PC-9 (cell line): ENCODE measurements at places on chromosomes 2 and 18.

- no peak overlapping the region for H3K27ac ChIP-seq
- H3K4me3 ChIP-seq, result no peak overlapping the region
- DNase-seq, result no peak
- H3K36me3 ChIP-seq, result no peaks in the 10 kb centered on the region
- H3K27me3 ChIP-seq, result no peaks in the 10 kb centered on the region
Observed at GRCh38 chr2:240235149-240235803, 94.8 kb upstream of the OTOS start.

DNA sequence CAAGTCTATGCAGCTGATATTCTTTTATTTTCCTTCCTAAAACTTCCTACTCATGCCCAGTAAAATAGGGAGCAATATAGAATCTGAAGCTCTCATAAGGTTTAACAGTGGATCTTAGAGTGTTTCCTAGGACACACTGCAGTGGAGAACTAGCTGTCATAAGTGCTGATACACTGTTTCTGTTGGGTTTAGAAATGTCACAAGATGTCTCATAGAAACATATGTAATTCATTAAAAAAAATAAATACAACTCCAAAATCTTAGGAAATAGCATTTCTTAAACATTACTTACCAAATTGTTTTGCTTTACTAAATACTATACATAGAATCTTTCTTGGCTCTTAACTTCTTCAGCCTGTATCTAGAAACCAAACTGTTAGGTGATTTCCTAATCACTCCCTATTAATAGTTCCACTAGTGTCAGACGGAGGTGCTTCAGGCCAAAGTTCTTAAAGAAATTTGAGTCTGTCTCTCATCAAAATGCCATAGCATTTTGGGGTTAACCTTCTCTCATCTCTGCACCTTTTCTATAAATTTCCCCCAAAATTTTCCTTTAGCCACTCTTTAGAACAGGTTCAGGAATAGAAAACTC is 93.7 kb downstream of the CERKL start:
- H3K4me3 ChIP-seq, result no peak overlapping the region
- H3K27ac ChIP-seq, result no peak overlapping the region
- H3K36me3 ChIP-seq, result no peaks in the 10 kb centered on the region
- no peak for DNase-seq
- H3K4me1 ChIP-seq, result no peaks in the 10 kb centered on the region
- H3K27me3 ChIP-seq, result no peaks in the 10 kb centered on the region

DNA sequence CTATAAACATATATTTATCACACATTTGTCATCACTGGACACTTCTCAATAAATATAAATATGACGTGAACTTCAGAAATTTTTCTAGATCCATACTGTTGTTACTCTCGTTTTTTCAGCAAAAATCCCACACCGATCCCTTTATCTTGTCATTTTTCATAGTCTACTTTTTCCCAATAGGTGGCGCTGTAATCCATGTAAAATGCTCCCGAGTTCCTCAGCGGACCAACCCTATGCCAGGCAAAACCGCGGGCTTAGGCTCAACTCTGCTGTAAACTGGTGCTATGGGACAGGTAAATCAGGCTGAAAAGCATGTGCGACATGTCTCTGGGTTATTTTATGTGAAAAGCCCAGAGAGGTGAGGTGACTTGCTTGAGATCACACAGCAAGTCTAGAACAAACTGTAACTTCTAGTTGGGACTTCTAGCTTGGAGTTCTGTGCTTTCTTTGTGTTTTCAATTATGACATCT is 104.0 kb downstream of the COBLL1 start:
- H3K27ac ChIP-seq, result no peak overlapping the region
- no peaks in the 10 kb centered on the region for H3K27me3 ChIP-seq
- no peak overlapping the region for H3K4me3 ChIP-seq
- H3K4me1 ChIP-seq, result peaks cover 7% of the 10 kb centered on the region; the same call in 1 of the 2 replicates
- H3K36me3 ChIP-seq, result no peaks in the 10 kb centered on the region

- H3K27me3 ChIP-seq, result peaks cover 66% of the 10 kb centered on the region
- H3K4me3 ChIP-seq, result no peak overlapping the region
- H3K27ac ChIP-seq, result no peak overlapping the region
- no peaks in the 10 kb centered on the region for H3K36me3 ChIP-seq
Observed at GRCh38 chr2:60510713-60511112, 42.7 kb downstream of the BCL11A start.

GRCh38 chr2:3147651-3148530 is 229.7 kb downstream of the EIPR1 start:
- H3K27ac ChIP-seq, result no peak overlapping the region
- no peak overlapping the region for H3K4me3 ChIP-seq
- H3K36me3 ChIP-seq, result no peaks in the 10 kb centered on the region
- H3K4me1 ChIP-seq, result no peaks in the 10 kb centered on the region
- no peak for DNase-seq
- no peaks in the 10 kb centered on the region for H3K27me3 ChIP-seq

DNA sequence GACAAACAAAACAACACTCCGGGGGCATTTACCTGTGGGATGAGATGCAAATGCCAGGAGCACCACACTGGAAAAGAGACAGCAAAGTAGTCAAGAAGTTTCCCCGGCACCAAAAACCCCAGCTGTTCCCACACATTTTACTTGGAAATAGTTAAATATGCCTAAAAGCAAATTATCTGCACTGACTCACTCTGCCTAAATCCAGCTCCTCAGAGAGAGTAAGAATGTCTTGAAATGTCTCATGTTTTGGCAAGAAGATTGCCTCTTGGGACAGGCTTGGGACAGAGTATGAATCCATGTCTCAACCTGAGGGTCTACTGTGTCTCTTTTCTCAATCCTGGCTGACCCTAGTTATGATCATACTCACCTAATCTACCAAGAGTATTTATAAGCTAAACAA is 87.5 kb upstream of the RIOK3 start:
- no peaks in the 10 kb centered on the region for H3K4me1 ChIP-seq
- H3K4me3 ChIP-seq, result no peak overlapping the region
- H3K27ac ChIP-seq, result no peak overlapping the region

DNA sequence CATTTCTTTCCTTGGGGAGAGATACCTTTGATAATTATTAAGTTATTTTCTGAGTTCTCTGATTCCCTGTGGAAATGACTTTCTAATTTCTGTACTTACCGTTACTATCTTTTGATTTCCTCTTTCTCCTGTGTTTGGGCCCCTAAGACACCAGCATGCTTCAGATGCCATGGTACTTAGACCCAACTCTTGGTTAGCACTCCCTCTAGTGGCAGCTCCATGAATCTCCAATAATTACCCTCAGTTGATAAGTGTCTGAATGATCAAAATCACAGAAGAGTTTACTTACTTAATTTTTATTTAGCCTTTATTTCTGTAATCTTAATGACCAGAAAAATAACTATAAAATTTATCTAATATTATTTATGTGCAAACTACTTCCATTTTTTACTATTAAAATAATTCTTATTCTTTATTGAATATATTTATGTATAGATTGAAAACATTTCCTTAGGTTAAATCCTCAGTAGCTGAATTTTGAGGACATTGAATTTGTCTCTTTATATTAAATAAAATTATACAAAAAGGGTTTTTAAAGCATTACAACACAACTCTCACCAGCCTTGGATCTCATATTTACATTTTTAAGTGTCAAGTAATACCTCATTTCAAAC is 300.4 kb downstream of the KCNS3 start:
- H3K27me3 ChIP-seq, result no peaks in the 10 kb centered on the region
- H3K4me1 ChIP-seq, result 0 out of 2 replicates have a peak, but pooled peaks cover 4% of the 10 kb centered on the region
- no peak overlapping the region for H3K27ac ChIP-seq
- DNase-seq, result peak; percentile 9

DNA sequence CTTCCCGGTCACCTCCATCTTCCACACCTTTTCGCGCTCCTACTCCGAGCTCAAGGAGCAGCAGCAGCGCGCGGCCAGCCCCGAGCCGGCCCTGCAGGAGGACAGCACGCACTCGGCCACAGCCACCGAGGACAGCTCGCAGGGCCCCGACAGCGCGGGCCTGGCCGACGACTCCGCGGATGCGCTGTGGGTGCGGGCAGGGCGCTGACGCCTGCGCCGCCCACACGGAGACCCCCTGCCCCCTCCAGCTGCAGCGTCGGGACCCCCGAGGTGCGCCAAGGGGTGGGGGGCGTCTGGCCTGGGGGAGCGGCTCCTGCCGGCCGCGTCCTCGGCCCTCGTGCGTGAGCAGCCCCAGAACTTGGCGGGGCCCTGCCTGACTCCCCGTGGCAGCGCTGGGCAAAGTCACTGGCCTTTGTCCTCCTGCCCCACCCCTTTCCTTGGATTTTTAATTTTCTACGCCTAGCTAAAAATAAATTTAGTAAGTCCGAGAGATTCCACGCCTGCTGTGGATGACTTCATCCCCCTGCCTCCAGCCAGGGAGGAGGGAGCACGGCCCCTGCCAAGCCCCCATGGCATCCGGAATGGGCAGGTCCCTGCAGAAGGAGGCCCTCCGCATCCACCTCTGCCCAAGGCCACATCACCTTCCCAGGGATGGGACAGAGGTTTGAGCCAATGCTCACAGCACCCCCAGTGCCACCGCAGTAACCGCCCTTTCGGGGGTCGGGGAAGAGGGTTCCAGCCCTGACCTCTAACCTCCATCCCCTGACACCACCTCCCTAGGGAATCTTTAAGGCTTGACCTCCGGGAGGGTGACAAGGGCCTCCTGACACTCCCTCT is 51.6 kb downstream of the SLC66A2 start:
- H3K4me3 ChIP-seq, result no peak overlapping the region
- H3K36me3 ChIP-seq, result no peaks in the 10 kb centered on the region
- H3K4me1 ChIP-seq, result no peaks in the 10 kb centered on the region
- no peak overlapping the region for H3K27ac ChIP-seq
- H3K27me3 ChIP-seq, result no peaks in the 10 kb centered on the region
- DNase-seq, result no peak

DNA sequence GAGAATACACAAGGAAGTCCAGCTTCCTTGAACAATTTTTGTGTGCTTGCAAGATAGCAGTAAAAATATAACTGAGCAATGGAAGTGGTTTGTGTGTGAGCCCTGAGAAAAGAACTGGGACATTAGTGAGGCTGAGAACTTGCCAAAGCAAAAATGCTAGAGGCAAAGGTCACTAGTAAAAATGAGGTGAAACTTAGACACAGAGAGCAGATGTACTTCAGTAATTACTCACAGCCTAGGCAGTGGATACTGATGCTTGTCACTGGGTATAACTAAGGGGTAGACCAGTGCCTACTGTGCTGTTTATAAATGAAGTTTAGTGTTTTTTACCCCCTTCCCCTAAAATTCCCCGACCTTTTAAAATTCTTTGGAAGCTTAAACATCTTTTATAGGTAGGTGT is 450.1 kb downstream of the LPIN1 start:
- H3K27me3 ChIP-seq, result no peaks in the 10 kb centered on the region
- H3K36me3 ChIP-seq, result no peaks in the 10 kb centered on the region
- H3K27ac ChIP-seq, result no peak overlapping the region
- no peak for DNase-seq

DNA sequence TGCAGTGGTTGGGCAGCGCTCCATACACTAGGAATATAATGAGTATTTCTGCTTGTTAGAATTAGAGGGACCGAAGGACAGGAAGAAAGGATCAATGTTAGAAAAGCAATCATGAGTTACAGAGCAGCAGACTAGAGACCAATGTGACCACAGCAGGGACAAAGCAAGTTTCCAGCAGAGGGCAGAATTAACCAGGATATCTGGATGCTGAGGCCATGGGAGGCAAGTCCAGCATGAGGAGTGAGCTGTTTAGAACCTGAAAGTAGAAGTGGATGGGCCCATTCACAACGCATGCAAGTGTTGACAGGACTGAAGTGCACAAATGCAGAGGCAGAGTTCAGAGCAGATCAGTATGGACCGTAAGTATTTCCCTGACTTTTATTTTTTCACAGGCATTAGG is 910.4 kb upstream of the GYPC start:
- no peaks in the 10 kb centered on the region for H3K4me1 ChIP-seq
- DNase-seq, result peak; percentile 15
- no peaks in the 10 kb centered on the region for H3K27me3 ChIP-seq
- no peak overlapping the region for H3K4me3 ChIP-seq
- no peaks in the 10 kb centered on the region for H3K36me3 ChIP-seq

GRCh38 chr2:64114063-64114911 is 29.9 kb downstream of the PELI1 start:
- H3K4me3 ChIP-seq, result no peak overlapping the region
- no peaks in the 10 kb centered on the region for H3K36me3 ChIP-seq
- H3K4me1 ChIP-seq, result peaks cover 25% of the 10 kb centered on the region
- no peak for DNase-seq
- H3K27ac ChIP-seq, result peak overlapping the region; percentile 62
- no peaks in the 10 kb centered on the region for H3K27me3 ChIP-seq

DNA sequence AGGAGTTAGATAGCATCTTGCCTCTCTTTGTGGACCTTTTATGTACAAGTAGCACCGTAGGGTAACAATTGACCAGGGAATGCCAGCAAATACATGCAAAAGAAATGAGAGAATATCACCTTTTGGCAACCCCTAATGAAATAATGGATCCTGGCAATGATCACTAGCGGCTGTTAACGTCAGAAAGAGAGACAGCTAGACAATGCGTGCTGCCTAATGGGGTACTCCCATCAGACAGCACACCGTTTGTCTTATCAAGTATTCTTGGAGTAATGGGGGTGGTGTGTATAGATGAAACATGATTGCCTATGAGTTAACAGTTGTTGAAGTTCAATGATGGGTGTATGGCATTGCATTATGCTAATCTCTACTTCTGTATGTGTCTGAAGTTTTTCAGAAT is 1.6 kb downstream of the ELAC1 start:
- no peak overlapping the region for H3K27ac ChIP-seq
- H3K27me3 ChIP-seq, result no peaks in the 10 kb centered on the region
- peaks cover 28% of the 10 kb centered on the region for H3K4me1 ChIP-seq
- peak overlapping the region; percentile 94; the same call in 1 of the 2 replicates for H3K4me3 ChIP-seq

DNA sequence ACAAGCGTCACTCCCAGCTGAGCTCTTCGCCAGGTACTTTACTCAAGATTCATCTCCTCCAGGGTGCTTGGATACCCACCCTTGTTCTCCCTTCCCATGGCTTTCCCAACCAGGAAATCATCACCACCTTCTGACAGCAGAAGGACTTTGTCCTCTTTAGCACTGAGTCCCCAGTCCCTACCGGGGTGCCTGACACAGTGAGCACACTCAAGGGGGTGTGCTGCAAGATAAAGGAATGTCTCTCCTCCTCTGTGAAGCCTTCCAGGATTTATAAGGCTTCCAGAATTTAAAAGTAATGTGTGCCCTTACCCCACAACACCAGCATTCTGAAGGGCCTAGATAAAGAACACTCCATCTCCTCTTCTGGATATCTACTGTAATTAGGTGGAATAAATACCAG is 39.6 kb downstream of the ACVR1 start:
- H3K4me1 ChIP-seq, result peaks cover 22% of the 10 kb centered on the region
- DNase-seq, result no peak
- no peaks in the 10 kb centered on the region for H3K27me3 ChIP-seq
- no peaks in the 10 kb centered on the region for H3K36me3 ChIP-seq

DNA sequence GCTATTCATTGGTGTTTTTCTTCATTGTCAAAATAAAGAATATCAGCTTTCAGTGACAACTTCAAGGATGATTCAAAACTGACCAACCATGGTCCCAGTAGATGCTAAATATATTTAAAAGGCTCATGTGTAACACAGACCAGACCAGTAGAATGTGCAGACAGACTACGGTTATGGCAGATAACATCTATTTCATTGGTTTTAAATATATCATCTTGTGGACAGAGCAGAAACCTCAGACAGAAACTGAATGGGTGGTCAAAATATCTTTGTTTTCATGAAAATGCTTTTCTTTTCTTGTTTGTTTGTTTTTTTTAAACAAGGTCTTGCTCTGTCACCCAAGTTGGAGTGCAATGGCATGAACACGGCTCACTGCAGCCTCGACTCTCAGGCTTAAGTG is 107.4 kb upstream of the CREB1 start:
- no peak overlapping the region for H3K27ac ChIP-seq
- no peaks in the 10 kb centered on the region for H3K4me1 ChIP-seq
- no peak overlapping the region for H3K4me3 ChIP-seq
- no peaks in the 10 kb centered on the region for H3K27me3 ChIP-seq
- H3K36me3 ChIP-seq, result no peaks in the 10 kb centered on the region

- H3K4me1 ChIP-seq, result peaks cover 9% of the 10 kb centered on the region
- no peak overlapping the region for H3K4me3 ChIP-seq
- H3K27ac ChIP-seq, result no peak overlapping the region
- DNase-seq, result no peak
- peaks cover 4% of the 10 kb centered on the region; the same call in 1 of the 2 replicates for H3K36me3 ChIP-seq
- no peaks in the 10 kb centered on the region for H3K27me3 ChIP-seq
Observed at GRCh38 chr2:241224018-241224850, 35.8 kb downstream of the ANO7 start.
